ENCODE measurements at places on chromosomes 4 and X.

GRCh38 chr4:70954032-70954431 lies 39.4 kb upstream of the DCK start:
- H3K4me1 ChIP-seq, result peaks cover 2% of the 10 kb centered on the region

- no peaks in the 10 kb centered on the region for H3K36me3 ChIP-seq
- H3K27ac ChIP-seq, result no peak overlapping the region
- no peak for DNase-seq
- H3K4me3 ChIP-seq, result no peak overlapping the region
These were observed 35.4 kb upstream of the PGRMC2 start for GRCh38 chr4:128322986-128323385.

DNA sequence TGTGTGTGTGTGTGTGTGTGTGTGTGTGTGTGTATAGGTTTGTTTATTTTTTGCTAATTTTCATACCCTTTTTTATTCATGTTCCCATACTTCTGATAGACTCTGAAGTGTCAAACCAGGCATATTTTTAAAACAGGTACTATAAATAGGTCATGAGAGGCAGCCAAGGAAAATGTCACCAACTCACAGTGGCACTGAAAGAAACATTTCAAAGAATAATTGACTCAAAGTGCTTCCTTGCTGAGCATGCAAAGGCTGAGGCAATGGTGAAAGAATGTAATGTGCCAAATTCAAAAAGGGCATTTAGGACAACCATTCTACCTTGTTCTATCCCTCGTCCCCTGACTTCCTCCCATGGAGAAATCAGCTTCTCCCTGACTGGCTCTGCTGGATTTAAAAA lies 95.5 kb downstream of the EIF4E start:
- no peak overlapping the region for H3K4me3 ChIP-seq
- no peak for DNase-seq
- no peaks in the 10 kb centered on the region for H3K4me1 ChIP-seq
- no peak overlapping the region for H3K27ac ChIP-seq

GRCh38 chr4:88286897-88287296 lies 2.5 kb upstream of the PPM1K start:
- H3K27me3 ChIP-seq, result no peaks in the 10 kb centered on the region
- H3K4me3 ChIP-seq, result no peak overlapping the region
- H3K27ac ChIP-seq, result peak overlapping the region; percentile 12
- DNase-seq, result no peak
- H3K4me1 ChIP-seq, result peaks cover 21% of the 10 kb centered on the region

DNA sequence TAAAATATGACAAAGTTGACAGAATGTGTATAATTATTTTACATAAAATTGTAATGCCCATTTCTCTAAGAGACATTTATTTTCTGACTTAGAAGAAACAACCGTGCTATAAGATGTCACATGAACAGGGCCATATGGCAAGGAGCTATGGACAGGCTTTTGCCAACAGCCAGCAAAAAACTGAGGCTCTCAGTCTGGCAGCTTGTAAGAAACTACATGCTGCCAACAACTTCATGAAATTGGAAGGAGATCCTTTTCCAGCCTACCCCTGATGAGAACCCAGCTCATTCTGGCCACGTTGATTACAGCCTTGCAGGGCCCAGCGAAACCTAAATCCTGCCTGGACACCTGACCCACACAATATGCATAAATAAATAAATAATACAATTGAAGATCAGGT lies 250.3 kb upstream of the ARSJ start:
- H3K27me3 ChIP-seq, result no peaks in the 10 kb centered on the region
- H3K36me3 ChIP-seq, result no peaks in the 10 kb centered on the region
- no peak overlapping the region for H3K27ac ChIP-seq
- no peaks in the 10 kb centered on the region for H3K4me1 ChIP-seq
- no peak for DNase-seq

GRCh38 chrX:23879380-23880090 lies 28.2 kb downstream of the APOO start:
- peak overlapping the region; percentile 35 for H3K27ac ChIP-seq
- H3K36me3 ChIP-seq, result no peaks in the 10 kb centered on the region
- H3K4me1 ChIP-seq, result no peaks in the 10 kb centered on the region
- H3K4me3 ChIP-seq, result no peak overlapping the region

DNA sequence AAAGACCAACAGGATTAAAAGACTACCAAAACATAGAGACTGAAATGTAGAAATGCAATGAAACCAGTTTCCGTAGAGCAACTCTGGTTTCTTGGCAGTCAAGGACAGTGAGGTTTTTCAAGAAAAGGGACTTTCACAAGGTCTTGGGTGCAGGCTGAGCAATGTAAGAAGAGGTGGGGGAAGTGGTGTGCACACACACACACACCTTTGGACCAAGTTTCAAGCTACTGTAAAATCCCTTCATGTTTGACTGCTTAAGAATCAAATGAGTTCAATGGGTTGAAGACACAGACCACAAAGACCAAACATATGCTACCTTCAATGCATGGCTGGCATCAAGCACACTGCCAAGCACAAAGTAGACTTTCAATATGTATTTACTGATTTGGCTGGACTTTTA lies 17.8 kb upstream of the MCF2 start:
- no peak overlapping the region for H3K4me3 ChIP-seq
- DNase-seq, result no peak
- no peaks in the 10 kb centered on the region for H3K27me3 ChIP-seq

GRCh38 chrX:45554736-45555135 lies 354.1 kb upstream of the DIPK2B start:
- no peaks in the 10 kb centered on the region for H3K36me3 ChIP-seq
- H3K27me3 ChIP-seq, result no peaks in the 10 kb centered on the region
- H3K4me3 ChIP-seq, result no peak overlapping the region
- H3K27ac ChIP-seq, result no peak overlapping the region

DNA sequence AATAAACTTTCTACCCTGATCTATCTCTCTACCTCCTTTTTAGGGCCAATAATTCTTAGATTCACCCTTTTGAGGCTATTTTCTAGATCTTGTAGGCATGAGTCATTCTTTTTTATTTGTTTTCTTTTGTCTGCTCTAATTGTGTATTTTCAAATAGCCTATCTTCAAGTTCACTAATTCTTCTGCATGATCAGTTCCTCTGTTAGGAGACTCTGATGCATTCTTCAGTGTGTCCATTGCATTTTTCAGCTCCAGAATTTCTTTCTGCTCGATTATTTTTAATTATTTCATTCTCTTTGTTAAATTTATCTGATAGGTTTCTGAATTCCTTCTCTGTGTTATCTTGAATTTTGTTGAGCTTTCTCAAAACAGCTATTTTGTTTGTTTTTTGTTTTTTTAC lies 11.3 kb downstream of the CXorf58 start:
- H3K27ac ChIP-seq, result no peak overlapping the region
- H3K36me3 ChIP-seq, result no peaks in the 10 kb centered on the region
- H3K4me3 ChIP-seq, result no peak overlapping the region
- no peaks in the 10 kb centered on the region for H3K27me3 ChIP-seq
- DNase-seq, result no peak

GRCh38 chrX:130626521-130626920 lies 224.7 kb downstream of the RBMX2 start:
- H3K4me1 ChIP-seq, result no peaks in the 10 kb centered on the region
- H3K27ac ChIP-seq, result no peak overlapping the region
- no peak for DNase-seq
- no peak overlapping the region for H3K4me3 ChIP-seq
- no peaks in the 10 kb centered on the region for H3K36me3 ChIP-seq

GRCh38 chrX:51975811-51976210 lies 82.4 kb downstream of the MAGED1 start:
- no peaks in the 10 kb centered on the region for H3K27me3 ChIP-seq
- no peak overlapping the region for H3K4me3 ChIP-seq
- no peak for DNase-seq
- H3K27ac ChIP-seq, result no peak overlapping the region
- no peaks in the 10 kb centered on the region for H3K36me3 ChIP-seq
- no peaks in the 10 kb centered on the region for H3K4me1 ChIP-seq

GRCh38 chr4:7811536-7812191 lies 128.0 kb downstream of the AFAP1 start:
- no peaks in the 10 kb centered on the region for H3K27me3 ChIP-seq
- H3K36me3 ChIP-seq, result peaks cover 41% of the 10 kb centered on the region
- no peak overlapping the region for H3K4me3 ChIP-seq

- no peaks in the 10 kb centered on the region for H3K36me3 ChIP-seq
- H3K4me1 ChIP-seq, result no peaks in the 10 kb centered on the region
- DNase-seq, result no peak
These were observed 11.7 kb downstream of the XK start for GRCh38 chrX:37697169-37697760.

- no peaks in the 10 kb centered on the region for H3K4me1 ChIP-seq
- no peak overlapping the region for H3K4me3 ChIP-seq
- DNase-seq, result no peak
- no peaks in the 10 kb centered on the region for H3K27me3 ChIP-seq
These were observed 348.6 kb downstream of the AR start for GRCh38 chrX:67892401-67892800.
